ENCODE measurements at places on chromosomes 7 and 10. TPM values are rescaled to one million over a fixed set of nuclear protein-coding genes. Genes with fewer than 3 reads are reported as not detected.

SEPTIN14 gene
- not detected for total RNA-seq

SCART1 gene
- 1.8 TPM for total RNA-seq

NRF1 gene
- 29.5 TPM for total RNA-seq

ZPBP gene
- total RNA-seq, result not detected

STN1 gene
- 36.6 TPM for total RNA-seq

FZD1 gene
- total RNA-seq, result 0.66 TPM

COL1A2 gene
- total RNA-seq, result 0.25 TPM

ENTPD7 gene
- total RNA-seq, result 8.3 TPM

LIPM gene
- total RNA-seq, result not detected

PRSS2 gene
- total RNA-seq, result not detected

GALNT11 gene
- 16.3 TPM for total RNA-seq

SEC24C gene
- 119 TPM for total RNA-seq

ADCY1 gene
- total RNA-seq, result 3.1 TPM

LBX1 gene
- total RNA-seq, result not detected

CALML3 gene
- not detected for total RNA-seq

CAV1 gene
- total RNA-seq, result not detected

TAS2R39 gene
- not detected for total RNA-seq

KDM7A gene
- total RNA-seq, result 13.4 TPM

ANKRD2 gene
- 0.36 TPM for total RNA-seq

SUN3 gene
- not detected for total RNA-seq

CDK1 gene
- total RNA-seq, result 118 TPM

WIPF3 gene
- total RNA-seq, result not detected

TFEC gene
- total RNA-seq, result 1.0 TPM

LRRD1 gene
- not detected for total RNA-seq

GIMAP4 gene
- 198 TPM for total RNA-seq

AP1S1 gene
- total RNA-seq, result 41.7 TPM

ZNF365 gene
- not detected for total RNA-seq

SFTPD gene
- not detected for total RNA-seq

WNT8B gene
- 0.27 TPM for total RNA-seq

GSAP gene
- total RNA-seq, result 5.3 TPM

UCMA gene
- not detected for total RNA-seq

ASIC3 gene
- 6.0 TPM for total RNA-seq

GPR85 gene
- not detected for total RNA-seq

FANK1 gene
- not detected for total RNA-seq

SLC25A40 gene
- 46.7 TPM for total RNA-seq

SPAM1 gene
- total RNA-seq, result not detected

IFIT5 gene
- 17.1 TPM for total RNA-seq

TSPAN12 gene
- total RNA-seq, result not detected

GPC2 gene
- total RNA-seq, result 8.5 TPM

TWIST1 gene
- 0.18 TPM for total RNA-seq

CCDC172 gene
- total RNA-seq, result not detected

TLX1 gene
- total RNA-seq, result not detected
